ENCODE measurements at places on chromosomes 11 and 22. TPM values are rescaled to one million over a fixed set of nuclear protein-coding genes. Genes with fewer than 3 reads are reported as not detected.

APOL5 gene
- not detected for total RNA-seq

ADAMTS15 gene
- not detected for total RNA-seq

DNA sequence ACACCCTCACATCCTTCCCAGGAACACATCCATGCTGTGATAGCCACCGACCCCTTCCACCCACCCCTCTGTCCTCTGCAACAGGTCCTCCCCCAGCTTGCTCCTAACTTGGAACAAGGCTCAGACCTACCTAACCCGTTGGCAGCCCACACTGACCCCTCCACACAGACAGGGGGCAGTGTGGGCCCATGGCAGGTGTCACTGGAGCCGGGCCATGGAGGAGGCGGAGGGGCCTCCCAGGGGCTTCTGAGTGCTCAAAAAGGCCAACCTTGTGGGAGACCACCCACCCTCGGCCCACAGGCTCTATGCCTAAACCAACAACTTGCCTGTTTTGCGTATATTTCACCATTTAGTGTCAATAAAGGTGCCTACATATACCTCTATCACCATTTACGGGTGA, 57.0 kb downstream of the CERK start:
- H3K27ac ChIP-seq, result no peak overlapping the region
- no peaks in the 10 kb centered on the region for H3K27me3 ChIP-seq
- H3K4me1 ChIP-seq, result peaks cover 27% of the 10 kb centered on the region
- peaks cover 8% of the 10 kb centered on the region for H3K36me3 ChIP-seq
- DNase-seq, result peak; percentile 44

- DNase-seq, result no peak
- H3K4me1 ChIP-seq, result no peaks in the 10 kb centered on the region
- H3K36me3 ChIP-seq, result no peaks in the 10 kb centered on the region
- H3K4me3 ChIP-seq, result no peak overlapping the region
- no peaks in the 10 kb centered on the region for H3K27me3 ChIP-seq
- no peak overlapping the region for H3K27ac ChIP-seq
These were observed 1166.2 kb downstream of the TBC1D22A start for GRCh38 chr22:47928631-47929030.

PACS1 gene
- 78.3 TPM for total RNA-seq

OR8A1 gene
- not detected for total RNA-seq

USP2 gene
- 0.96 TPM for total RNA-seq

DNA sequence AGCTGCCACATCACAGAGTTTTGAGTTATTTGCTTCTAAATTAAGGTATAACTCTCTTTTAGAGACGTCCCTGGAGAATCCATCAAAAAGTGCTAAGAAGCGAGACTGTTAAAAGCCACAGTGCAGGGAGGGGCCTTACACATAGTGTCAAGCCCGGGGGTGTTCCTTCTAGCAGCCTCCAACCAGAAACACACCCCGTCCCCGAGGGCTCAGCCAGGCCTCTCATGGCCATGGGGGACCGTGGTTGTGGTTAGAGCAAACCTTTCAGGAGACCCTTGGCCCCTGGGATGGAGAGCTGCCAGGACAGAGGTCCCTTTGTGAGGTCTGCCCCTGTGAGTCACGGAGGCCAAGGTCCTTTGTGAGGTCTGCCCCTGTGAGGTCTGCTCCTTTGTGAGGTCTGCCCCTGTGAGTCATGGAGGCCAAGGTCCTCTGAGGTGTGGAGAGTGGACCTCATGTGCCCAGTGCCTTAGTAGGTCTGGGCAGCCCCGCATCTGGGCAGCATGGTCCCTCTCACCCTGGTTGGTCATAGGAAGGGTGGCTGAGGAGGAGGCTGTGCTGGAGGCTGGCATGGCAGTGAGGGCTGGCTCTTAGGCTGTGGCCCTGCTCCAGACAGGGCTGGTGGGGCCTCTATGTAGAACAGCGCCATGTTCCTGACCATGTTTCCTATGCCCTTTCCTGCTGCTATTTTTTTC, 5.4 kb downstream of the GNAZ start:
- no peak overlapping the region for H3K27ac ChIP-seq
- peaks cover 16% of the 10 kb centered on the region for H3K27me3 ChIP-seq
- no peak for DNase-seq
- no peaks in the 10 kb centered on the region for H3K36me3 ChIP-seq

GRCh38 chr22:49530671-49531367, 296.9 kb downstream of the BRD1 start:
- DNase-seq, result no peak
- no peak overlapping the region for H3K27ac ChIP-seq

TRIM66 gene
- 28.4 TPM for total RNA-seq
